ENCODE measurements at places on chromosomes 16 and 17.

DNA sequence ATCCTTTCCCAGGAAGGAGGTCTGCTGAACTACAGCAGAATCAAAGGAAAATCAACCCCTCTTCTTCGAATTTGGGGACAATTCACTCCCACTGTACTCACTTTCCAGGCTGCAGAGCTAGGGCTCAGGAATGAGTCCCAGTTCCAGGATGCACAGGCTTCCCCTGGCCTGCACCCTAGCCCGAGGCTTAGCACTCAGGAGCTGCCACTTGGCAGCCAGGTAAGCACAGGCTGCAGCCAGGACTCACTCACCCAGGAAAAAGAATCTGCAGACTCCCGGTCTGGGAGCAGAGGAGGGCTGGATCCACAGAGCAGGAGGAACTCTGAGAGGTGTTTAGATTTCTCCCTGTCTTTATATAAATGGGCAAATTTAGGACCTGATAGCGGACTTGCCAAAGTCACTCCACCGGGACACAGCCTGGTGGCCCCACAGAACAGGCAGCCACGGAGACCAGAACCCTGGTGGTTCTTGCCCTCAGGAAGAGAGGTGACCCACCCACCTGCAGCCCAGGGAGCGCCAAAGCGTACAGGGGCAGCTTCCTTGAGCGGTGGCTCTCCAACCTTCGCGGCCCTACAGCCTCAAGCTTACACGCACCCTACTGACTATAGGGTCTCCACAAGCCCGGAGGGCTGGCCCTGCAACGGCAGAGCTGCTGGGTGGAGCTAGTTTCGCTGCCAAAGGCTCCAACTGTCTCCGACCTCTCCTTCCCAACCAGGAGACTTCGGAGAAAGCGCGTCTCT lies 4.8 kb downstream of the CBLN1 start:
- no peak for DNase-seq

DNA sequence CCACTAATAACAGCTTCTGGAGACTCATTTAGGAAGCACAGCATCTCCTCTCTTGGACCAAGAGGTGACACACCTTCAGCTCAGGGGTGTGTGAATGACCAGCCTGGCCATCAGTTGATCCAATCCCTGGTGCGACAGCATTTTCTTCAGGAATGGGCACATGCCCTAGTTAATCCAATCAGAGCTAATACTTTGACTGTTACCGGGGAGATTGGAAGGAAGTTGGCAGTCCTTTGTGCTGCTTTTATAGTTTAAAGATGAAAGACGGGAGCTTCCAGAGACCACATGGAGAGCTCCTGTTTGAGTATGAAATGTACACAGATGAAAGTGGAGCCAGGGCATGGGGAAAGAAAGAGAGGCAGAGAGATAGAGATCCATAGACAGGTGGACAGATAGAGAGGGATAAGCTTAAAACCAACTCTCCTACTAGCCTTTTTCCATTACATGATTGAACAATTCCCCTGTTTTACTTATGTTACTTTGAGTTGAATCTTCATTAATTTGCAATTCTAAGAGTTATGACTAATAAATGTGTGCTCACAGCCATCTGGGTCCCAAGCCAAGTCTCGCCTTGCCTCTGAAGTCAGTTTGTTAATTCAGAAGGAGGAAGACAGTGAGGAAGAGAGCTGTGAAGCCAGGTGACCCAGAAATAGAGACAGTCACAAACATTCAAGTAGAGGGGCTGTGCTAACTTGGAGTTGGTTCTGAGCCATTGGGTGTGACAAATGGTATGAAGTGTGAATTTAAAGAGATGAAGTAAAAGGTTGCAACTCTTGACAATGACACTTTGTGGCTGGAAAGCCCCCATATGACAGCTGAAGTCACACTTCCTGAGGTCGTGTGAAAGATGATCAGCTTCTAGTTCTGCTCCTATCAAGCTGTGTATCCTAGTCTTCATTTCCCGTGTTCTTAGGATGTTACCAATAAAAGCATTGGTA lies 120.0 kb upstream of the GOT2 start:
- no peak for DNase-seq

- no peak for DNase-seq
Observed at GRCh38 chr17:56026915-56027314, 126.4 kb upstream of the ANKFN1 start.

- DNase-seq: no peak
Observed at GRCh38 chr17:13413001-13413400, 188.7 kb downstream of the HS3ST3A1 start.

DNA sequence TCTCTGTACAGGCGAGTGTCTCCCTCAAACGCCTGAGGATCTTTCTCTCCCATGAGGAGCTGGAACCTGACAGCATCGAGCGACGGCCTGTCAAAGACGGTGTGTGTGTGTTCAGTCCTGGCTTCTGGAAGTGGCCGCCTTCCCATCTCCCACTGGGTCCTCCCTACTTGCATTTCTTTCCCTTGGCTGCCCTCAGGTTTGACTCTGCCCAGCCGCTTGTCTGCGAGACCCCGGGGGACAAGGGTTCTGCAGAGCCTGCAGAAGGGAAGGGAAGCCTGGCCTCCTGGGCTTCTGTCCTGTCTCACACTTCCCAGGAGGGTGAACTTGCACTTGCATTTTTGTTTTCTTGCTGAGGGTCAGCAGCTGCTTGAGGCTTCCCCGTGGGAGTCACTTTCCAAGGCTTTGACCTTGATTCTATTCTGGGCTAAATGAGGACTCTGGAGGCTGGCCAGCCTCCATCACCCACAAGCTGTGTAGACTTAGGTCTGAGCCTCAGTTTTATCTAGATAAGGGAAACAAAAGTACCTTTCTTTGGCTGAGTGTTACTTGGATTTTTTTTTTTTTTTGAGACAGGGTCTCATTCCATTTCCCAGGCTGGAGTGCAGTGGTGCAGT lies 122.3 kb downstream of the ABCC1 start:
- no peak for DNase-seq

GRCh38 chr16:54719624-54720023 lies 211.0 kb upstream of the IRX5 start:
- DNase-seq: no peak

Measured in kidney epithelial cell (primary cell).